ENCODE measurements at places on chromosomes 5 and 9.

DNA sequence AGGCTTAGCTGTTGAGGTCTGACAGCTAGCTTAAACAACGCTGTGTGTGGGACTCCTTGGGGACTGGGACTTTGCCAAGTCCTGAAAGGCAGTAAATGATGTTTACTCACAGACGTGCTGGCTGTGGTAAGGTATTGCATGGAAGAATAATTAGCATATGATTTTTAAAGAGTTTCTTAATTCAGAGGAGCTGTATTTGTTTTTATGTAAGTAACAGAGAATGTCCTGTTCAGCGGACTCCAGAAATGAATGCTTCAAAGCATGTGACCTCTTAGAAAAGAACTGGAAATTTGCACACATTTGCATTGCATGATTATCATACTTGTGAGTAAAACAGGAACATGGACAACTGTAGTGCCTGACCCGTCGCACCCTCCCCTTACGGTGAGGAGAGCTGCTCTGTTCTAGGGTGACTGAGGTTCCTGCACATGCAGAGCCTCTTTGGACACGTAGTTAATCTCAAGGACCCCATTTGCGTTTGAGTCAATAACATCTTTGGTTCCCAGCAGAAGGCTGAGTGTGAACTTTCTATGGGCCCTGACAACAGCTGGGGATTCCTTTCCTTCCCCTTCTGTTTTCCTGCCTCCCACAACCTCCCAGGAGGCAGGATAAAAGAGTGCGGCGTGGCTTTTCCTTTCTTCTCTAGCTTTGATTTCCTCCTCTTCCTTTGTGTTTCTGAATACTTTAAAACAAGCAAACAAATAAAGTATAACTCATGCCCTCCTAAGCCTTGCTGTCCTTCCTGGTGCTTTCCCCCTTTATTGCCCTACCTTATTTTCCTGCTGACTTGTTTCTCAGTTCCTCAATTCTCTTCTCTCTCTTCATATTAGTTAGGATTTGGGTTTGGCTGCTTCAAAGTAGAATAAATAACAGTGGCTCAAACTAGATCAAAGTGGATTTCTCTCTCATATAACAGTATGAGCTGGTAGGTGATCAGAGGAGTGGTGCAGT, 157.2 kb upstream of the CD180 start:
- DNase-seq: no peak

- DNase-seq: no peak
Observed at GRCh38 chr5:143313298-143313852, 90.1 kb downstream of the NR3C1 start.

GRCh38 chr9:109141375-109141774, 21.6 kb upstream of the TMEM245 start:
- no peak for DNase-seq

DNA sequence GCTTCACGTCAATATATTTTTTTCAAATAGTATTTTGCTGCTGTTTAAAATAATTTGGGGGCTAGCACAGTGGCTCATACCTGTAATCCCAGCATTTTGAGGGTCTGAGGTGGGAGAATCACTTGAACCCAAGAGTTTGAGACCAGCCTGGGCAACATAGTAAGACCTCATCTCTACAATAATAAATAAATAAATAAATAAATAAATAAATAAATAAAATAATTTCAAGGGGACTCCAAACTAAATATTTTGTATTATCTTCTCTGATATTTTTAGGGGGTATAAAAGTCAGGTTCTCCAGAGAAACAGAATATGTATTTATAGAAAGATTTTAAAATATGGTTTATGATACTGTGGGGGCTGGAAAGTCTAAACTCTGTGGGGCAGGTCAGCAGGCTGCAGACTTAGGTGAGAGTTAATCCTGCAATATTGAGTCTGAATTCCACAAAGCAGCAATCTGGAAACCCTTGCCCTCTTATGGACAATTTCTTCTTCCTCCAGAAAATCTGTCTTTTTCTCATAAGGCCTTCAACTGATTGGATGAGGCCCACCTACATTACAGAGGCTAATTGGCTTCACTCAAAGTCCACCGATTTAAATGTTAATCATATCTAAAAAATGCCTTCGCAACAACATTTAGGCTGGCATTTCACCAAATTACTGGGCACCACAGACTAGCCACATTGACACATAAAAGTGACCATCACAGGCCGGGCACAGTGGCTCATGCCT, 53.5 kb downstream of the DRD1 start:
- no peak for DNase-seq

- DNase-seq: no peak
Observed at GRCh38 chr5:168477060-168477459, 9.2 kb upstream of the RARS1 start.

DNA sequence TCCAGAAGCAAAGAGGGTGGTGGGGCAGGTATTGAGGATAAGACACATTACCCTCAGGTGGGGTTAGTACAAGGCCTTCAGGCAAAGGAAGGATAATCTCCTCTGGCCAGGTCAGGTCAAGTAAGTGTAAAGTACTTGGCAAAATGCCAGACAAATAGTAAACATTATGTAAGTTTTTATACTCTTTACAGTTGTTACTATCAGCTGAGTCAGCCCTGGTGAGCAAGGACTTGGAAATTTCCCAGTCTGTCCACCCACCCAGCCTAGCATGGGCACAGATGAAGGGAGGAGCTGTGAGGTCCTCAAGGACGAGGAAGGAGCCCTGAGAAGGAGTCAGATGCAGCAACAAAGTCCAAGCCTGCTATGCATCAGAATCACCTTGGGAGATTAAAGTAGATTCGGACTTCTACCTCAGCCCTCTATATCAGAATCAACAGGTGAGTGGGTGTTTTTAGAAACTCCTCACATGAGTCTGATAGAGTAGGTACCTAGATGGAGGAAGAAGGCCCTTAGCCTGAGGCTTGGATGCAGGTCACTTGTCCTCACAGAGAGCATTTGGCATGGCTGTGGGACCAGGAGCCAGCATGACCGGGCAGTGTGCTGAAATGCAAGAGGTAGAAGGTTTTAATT, 50.2 kb upstream of the BARX1 start:
- no peak for DNase-seq

GRCh38 chr5:53927668-53928247, 367.3 kb downstream of the NDUFS4 start:
- no peak for DNase-seq

DNA sequence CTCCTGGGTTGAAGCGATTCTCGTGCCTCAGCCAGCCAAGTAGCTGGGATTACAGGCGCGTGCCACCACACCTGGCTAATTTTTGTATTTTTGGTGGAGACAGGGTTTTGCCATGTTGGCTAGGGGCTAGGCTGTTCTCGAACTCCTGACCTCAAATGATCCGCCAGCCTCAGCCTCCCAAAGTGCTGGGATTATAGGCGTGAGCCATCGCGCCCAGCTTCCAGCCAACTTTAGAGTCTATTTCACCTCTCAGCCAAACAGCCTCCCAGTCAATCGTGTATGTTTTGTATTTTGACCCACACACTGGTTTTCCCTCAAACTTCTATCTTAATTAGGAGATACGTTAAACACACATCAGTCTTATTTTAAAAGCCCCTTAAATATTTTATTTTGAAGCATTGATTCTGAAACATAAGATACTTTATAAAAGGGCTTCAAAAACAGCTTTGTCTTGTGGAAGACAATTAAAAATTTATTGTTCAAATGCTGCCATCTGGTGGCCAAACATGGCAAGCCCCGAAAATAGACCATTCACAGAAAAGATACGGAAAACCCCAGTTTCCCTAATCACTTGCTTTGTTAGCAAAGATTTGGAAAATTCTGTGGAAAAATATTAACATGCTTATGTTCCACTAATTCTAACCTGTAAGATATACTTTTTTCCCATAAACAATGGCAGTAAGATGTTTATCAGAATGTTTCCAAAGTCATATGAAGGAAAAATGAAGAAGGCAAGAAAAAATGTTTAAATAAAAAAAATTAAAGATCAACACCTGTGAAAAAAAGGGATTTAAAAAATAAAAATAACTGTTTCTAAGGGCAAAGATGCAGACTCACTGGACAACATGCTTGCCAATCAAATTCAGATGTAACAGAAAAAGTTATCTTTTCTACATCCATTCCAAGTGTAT, 33.1 kb downstream of the APTX start:
- DNase-seq: peak; percentile 34

GRCh38 chr5:160458806-160459800, 37.4 kb downstream of the PTTG1 start:
- DNase-seq: no peak

GRCh38 chr9:78295731-78296130, 1.2 kb upstream of the PSAT1 start:
- no peak for DNase-seq

DNA sequence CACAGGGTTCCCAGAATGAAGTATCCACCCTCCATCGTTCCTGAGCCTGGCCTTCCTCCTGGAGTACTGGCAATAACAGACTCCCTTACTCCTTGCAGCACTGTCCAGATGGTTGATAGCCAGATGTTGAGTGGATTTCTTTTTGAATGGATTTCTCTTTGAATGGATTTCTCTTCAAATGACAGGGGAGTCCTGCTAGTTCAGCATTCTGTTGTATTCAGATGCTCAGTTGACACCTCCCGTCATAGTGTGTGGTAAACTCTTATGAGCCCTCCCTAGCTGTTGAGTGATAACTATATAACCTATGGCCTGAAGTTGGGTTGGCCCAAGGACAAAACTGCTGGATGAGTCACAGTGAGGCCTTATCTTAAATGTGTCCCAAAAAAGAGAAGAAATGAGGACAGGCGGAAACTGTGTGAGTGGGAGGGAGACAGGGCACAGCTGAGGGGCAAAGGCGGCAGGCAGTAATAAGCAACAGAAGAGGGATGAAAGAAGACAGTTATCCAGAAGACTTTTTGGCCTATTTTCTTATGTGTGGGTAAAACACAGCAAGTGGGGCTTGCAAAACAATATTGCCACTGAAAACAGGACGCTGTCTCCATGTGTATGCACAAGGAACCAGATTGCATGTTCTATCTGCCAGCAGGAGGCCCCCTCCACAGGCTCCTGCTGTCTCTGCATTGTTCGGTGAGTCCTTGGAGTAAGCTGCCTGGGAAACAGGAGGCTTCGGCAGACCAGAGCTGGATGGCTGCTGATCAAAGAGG, 209.5 kb upstream of the S1PR3 start:
- no peak for DNase-seq

GRCh38 chr5:85921590-85921989, 696.2 kb upstream of the COX7C start:
- DNase-seq: no peak

DNA sequence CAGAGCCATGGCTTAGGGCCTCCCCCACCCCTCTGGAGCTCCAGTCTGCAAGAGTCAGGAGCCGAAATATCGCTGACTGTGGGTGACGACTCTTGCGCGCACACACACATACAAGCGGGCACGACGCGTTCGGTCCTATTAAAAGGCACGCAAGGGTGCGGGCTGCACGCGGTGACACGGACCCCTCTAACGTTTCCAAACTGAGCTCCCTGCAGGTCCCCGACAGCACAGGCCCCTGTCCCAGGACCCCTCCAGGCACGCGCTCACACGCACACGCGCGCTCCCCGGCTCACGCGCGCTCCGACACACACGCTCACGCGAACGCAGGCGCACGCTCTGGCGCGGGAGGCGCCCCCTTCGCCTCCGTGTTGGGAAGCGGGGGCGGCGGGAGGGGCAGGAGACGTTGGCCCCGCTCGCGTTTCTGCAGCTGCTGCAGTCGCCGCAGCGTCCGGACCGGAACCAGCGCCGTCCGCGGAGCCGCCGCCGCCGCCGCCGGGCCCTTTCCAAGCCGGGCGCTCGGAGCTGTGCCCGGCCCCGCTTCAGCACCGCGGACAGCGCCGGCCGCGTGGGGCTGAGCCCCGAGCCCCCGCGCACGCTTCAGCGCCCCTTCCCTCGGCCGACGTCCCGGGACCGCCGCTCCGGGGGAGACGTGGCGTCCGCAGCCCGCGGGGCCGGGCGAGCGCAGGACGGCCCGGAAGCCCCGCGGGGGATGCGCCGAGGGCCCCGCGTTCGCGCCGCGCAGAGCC, at the start of gene GRIN1:
TSS of gene GRIN1 (plus strand) at position 433 of the 746 bp plus-strand sequence. CDS start 333 bp downstream, outside the sequence.
- DNase-seq: no peak

- DNase-seq: no peak
Observed at GRCh38 chr5:100634937-100635534, 99.9 kb downstream of the FAM174A start.

DNA sequence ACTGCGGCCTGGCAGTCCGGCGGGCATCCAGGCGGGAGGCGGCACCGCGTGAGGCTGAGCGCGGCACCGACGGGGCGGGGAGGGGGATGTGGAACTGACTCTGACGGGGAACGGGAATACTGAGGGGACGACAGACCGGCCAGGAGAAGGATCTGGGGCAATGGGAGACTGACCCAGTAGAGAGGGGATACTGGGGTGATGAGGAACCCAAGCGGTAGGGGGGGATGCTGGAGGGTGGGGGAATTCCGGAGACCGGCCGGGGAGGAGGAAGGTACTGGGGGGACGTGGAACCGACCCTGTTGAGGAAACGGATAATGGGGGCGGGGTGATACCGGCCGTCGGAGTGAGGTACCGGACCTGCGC, 423 bp downstream of the IPPK start:
- DNase-seq: peak; percentile 18

DNA sequence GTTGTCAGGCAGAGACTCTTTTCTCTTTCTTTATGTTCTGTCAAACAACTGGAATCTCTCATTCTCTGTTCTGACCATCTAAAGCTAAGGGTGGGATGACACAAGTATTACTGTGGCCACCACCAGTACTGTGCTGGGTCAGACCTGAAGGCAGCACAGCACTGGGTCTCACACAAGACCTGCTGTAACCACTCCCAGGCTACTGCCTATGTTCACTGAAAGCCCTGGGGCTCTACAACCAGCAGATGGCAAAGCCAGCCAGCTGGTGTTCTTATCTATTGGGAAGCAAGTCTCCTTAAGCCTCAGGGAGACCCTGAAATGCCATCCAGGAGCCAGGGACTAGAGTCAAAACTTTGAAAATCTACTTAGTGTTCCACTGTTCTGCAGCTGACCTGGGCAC, 189.5 kb downstream of the SLCO4C1 start:
- DNase-seq: no peak

- DNase-seq: no peak
Observed at GRCh38 chr5:122545986-122546385, 228.9 kb upstream of the SNX2 start.

GRCh38 chr9:137757139-137757538, 120.4 kb upstream of the CACNA1B start:
- no peak for DNase-seq

GRCh38 chr5:176846335-176847140, 36.2 kb downstream of the UNC5A start:
- no peak for DNase-seq

DNA sequence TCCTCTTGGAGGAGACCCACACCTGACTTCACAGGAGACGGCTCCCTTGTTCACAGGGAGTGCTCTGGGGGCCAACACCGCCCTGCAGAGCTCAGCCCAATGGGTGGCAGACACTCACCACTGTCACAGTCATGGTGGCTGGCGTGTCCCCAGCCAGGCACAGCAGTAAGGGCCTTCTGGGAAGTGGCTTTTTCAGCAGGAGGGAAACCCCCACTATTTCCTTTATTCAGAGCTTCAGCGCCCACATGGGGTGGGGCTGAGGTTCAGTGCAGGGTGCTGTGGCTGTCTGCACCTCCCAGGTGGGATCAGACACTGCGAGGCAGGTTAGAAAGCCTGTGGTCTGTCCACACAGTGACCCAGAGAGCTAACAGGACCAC, 3.6 kb upstream of the SNAPC4 start:
- DNase-seq: peak; percentile 43

DNA sequence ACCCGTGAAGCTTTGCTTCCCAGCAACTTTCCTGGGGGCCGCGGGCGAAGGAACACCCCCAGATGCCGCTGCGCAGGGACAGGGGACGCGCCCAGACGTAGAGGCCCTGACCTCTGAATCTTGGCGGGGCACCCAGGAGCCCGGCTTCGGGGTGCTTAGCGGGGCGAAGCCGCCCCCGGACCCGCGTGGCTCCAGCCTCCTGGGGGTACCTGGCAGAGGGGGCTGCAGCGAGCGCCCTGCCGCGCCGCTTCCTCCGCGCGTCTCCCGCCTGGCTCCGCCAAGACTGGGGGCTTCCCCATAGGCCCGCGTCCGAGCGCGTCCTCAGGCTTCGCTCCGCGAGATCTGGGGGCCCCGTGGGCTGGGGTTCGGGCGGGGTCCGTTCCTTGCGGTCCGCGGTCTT, 23.0 kb upstream of the ZNF782 start:
- DNase-seq: no peak

Measured in stimulated activated CD4-positive, alpha-beta T cell treated with anti-CD3 and anti-CD28 coated beads, TNF-alpha, amount 100 ng/mL, for 4 hours (primary cell).